Activated T-cell treated with anti-CD3 and anti-CD28 coated beads for 1 hour (primary cell): ENCODE measurements at places on chromosomes 7 and 10.

DNA sequence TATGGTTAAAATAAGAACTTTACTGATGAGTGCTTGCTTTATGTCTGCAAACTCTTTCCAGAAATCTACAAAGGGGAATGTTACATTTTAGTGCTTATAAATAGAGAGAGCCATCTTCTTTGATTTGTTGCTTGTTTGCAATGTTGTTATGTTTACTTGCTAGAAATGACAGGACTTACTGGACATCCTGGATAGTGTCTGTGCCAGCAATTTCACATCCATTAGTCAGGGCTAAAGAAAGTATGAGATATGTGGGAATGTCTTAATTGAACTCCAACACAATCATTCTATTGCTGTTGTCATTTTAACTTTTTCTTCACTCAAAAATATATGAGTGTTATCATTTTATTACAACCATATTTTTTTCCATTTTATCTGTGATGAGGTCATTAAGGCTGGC, 453.2 kb downstream of the TNS3 start:
- DNase-seq: no peak

- no peak for DNase-seq
These were observed 39.6 kb upstream of the CABCOCO1 start for GRCh38 chr10:61623161-61623560.

GRCh38 chr10:77940627-77941026, 14.1 kb upstream of the DLG5 start:
- no peak for DNase-seq

DNA sequence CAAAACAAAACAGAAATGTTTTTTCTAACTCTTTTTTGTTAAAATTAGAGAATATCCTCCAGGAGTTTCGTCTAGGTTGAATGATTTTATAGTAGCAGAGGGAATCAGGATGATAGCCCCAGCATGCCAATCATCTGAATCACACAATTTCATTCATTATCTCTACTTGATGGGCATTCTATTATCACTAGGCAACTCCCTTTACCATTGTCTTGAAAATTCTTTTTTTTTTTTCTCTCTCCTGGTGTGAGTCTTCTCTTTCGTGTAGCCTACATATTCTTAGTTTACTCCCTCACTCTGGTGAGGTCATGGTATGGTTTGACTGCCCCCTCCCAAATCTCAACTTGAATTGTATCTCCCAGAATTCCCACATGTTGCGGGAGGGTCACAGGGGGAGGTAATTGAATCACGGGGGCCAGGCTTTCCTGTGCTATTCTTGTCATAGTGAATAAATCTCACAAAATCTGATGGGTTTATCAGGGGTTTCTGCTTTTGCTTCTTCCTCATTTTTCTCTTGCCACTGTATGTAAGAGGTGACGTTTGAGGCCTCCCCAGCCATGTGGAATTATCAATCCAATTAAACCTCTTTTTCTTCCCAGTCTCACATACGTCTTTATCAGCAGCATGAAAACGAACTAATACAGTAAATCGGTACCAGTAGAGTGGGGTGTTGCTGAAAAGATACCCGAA, 105.0 kb downstream of the OTUD1 start:
- no peak for DNase-seq

DNA sequence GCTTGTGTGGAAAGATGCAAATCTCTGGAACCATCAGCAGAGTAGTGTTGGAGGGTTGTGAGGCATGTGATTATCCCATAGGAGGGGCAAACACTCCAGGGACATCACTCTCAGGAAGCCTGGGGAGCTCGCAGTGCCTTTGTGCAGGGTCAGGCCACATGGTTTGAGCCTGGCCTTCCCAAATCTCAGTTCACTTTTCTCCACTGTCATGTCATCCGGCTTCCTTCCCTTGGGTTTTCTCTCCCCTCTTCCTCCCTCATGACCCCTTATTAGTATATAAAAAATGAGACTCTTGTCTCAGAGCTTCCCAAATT, 20.4 kb downstream of the TSPAN14 start:
- no peak for DNase-seq

DNA sequence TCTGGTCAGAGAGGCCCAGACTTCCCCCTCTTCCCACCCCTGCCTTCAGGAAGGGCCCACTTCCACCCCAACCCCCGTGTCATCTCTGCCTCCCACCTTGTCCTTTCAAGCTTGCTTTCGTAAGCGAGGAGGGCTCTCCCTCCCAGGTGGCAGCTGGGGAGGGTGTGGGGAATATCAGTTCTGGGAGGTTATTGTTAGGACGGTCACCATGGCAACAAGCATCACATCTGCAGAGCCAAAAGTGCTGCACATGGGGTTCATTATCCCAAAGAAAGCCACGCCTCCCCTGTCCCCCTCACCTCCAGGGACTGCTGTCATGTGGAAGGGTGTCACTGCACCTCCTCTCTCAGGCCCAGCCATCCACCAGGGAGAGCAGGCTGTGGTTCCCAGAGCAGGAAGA, 2.6 kb upstream of the CAMK2B start:
- DNase-seq: no peak

- no peak for DNase-seq
These were observed 3.5 kb upstream of the CALML5 start for GRCh38 chr10:5502571-5503476.

- no peak for DNase-seq
These were observed 406.5 kb upstream of the SHH start for GRCh38 chr7:156218544-156219306.

- DNase-seq: no peak
These were observed 19.7 kb downstream of the CALML5 start for GRCh38 chr10:5479481-5480161.
